Stimulated activated CD4-positive, alpha-beta T cell treated with anti-CD3 and anti-CD28 coated beads, TNF-alpha, amount 100 ng/mL, for 24 hours (primary cell): ENCODE measurements at places on chromosomes 7 and 10.

DNA sequence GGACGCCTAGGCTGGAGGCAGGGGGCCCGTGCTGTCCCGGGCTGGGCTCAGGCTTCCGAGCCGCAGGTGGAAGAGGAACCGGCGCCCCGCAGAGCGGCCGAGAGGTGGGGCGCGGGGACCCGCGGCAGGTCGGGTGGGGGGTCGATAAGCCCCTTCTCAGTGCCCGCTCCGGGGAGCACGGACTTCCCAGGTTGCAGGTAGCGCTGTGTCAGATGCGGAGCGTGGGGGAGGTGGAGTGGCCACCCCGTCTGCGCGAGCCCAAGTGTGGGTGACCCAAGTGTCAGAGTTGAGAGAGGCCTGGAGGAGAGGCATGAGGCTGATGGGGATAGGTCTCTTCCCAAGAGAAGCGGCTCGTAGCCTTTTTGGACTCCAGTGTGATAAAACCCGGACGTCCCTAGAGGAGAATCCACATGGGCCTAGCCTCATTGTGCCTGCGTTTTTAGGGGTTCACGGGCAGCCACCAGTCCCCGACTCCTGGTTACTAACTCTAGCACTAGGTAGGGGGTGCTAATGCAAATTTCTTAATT lies 580 bp downstream of the EEPD1 start:
- DNase-seq: peak; percentile 23

- DNase-seq: no peak
Measured at GRCh38 chr10:69902835-69903535, 101.3 kb downstream of the COL13A1 start.

DNA sequence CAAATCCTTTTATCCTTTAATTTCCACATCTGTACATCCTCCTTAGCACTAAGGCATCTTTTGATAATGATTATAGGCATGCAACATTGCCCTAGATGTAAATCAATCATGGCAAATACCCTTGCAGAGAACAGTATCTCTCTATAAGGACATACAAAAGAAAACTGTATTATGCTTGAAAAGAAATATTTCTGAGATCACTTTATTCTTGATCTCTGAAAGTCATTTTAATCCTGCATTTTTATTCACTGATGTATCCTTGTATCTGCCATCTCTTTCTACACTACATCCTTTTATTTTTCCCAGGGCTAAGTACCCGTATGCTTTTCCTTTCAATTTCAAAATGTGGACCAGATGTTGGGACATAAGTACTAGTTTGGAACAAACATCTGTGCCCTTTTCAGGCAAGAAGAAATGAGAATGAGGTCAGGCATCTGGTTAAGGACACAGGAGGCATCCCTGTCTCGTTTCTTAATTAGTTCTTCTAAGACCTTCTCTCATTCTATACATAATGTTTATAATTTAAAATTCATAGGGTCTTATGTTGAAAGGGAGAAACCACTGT lies 338.6 kb downstream of the CNTNAP2 start:
- DNase-seq: no peak

DNA sequence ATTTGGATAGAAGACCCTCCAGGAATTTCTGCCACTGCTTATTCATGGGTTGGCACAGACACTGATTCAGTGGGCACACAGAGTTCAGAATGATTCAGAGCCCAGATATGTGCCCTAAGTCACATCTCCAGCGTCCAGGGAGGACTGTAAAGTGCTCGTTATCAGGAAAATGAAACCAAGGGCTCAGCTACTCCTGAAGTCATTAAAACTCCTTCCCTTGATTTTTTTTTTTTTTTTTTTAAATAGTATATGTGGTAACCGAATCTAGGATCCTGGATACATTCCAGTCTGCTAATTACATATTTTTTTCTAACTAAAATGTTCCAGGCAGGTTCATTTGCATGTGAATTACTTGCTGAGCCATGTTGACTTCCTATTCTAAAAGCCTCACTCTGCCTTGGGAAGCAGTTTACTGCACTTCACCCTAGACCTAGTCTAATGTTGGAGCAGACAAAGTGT lies 34.7 kb downstream of the MET start:
- DNase-seq: no peak

DNA sequence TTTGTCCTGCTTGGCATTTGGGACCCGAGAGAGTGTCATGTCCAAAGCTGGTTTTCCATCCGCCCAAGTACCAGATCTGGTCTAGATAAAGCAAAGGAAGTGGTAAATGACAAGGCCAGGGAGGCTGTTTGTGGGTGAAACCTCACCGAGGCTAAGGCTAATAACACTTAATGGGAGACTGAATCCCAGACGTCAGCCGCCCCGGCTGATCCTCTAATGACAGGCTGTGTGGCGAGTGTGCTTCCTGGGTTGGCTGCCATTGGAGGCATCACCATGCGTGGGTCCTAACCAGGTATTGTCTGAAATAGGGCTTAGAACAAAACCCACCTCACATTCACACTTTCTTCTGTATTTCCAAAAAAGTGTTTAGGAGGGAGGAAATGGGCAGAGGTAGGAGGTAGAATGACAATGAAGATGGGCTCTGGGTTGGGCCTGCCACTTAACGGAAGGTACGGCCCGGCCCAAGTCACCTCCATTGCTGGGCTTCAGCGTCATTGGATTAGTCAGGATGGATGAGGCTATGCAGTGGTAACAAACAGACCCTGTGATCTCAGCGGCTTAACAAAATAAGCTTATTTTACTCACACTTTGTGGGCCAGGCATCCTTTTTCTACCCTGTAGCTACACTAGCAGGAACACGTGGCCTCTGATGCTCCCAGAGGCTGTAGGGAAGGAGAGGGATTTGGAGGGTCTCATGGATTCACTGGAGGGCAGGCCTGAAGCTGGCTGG lies 59.7 kb downstream of the PROSER2 start:
- no peak for DNase-seq

DNA sequence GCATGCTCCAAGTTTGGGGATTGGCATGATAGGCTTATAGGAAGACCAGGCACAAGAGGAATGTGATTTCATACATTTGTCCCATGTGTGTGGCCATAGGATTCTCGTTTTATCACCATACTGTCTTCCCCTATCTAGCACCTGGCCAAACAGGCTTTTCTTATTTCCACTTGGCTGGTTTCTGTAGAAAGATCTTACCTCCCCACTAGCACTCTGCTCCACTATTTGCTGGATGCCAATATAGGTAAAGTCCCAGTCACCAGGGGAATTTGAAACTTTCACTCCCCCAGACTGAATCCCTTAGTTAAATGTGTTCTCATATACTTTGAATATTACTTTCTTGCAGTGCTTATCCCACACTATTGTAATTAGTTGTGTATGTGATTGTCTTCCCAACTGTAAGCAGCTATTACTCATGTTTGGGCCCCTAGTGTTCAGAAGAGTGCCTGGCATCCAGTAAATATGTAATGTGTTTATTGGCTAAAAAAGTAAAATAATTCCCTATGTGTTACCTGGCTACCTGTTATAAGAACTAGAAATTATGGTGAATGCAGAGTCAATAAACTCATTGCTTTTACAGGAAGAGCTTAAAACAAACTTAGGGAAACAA lies 109.0 kb downstream of the LRMDA start:
- DNase-seq: no peak

GRCh38 chr10:42979181-42979580 lies 97.7 kb upstream of the RET start:
- no peak for DNase-seq

- DNase-seq: no peak
Measured at GRCh38 chr10:570628-571163, 118.8 kb downstream of the DIP2C start.

- no peak for DNase-seq
Measured at GRCh38 chr7:28076423-28077200, 104.0 kb downstream of the JAZF1 start.

DNA sequence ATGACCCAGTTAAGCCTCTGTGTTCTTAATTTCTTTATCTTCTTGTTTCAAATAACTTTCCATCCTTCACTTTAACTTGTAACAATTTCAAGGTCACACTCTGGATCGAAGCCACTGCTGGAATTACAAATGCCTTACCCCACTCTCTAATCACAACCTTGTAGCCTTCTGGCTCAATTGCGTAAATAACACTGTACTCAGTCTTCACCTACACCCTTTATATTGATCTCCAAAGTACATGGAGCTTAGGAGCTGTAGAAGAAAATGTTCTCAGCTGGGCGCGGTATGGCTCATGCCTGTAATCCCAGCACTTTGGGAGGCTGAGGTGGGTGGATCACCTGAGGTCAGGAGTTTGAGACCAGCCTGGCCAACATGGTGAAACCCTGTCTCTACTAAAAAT lies 164.3 kb upstream of the NPSR1 start:
- DNase-seq: no peak
